NCI-H446 (cell line): ENCODE measurements at places on chromosomes 13 and 19.

- no peak for DNase-seq
Observed at GRCh38 chr19:14033946-14034345, 2.4 kb downstream of the IL27RA start.

DNA sequence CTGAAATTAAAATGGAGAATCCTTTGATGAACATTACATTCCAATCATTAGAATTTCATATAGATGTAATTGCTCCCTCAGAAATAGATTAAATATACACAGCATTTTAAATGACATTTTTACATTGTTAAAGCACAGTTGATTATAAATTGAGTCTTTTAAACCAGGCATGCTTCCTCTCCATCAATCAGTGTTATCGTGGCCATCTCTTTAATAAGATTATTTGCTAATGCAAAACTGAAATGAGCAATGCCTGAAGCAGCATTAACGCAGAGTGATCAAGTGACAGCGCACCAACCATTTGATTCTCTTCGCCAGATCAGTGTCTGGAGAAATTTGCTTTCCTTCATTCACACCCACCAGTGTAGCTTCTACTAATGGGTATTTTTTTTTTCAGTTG lies 259.8 kb downstream of the OXGR1 start:
- no peak for DNase-seq

DNA sequence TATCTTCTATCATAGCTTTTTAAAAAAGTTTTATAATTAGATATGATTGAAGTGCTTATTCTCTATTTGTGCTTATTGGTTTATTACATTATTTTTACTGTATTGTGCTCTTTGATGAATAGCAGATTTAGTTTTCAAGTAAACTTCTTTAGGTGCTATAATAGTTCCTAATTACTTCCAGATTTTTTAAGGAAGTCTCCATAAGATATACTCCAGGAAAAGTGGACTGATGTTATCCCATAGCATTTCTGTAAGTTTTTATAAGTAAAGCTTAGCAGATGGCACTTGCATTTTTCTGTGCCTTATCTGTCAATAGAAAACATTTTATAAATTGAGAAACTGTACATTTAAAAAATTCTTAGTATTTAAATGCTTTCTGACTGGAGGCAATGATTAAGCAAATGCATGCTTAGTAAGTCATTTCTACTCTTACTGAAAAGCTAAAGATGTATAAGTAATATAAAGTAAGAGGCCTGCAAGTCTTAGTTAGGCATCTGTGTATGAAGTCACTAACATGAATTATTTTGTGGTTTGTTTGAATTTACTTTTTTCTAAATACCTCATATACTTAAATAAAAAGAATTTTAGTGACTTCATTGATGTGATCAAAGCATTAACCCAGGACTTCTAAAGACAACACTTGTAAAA lies 182.8 kb downstream of the MAB21L1 start:
- no peak for DNase-seq

DNA sequence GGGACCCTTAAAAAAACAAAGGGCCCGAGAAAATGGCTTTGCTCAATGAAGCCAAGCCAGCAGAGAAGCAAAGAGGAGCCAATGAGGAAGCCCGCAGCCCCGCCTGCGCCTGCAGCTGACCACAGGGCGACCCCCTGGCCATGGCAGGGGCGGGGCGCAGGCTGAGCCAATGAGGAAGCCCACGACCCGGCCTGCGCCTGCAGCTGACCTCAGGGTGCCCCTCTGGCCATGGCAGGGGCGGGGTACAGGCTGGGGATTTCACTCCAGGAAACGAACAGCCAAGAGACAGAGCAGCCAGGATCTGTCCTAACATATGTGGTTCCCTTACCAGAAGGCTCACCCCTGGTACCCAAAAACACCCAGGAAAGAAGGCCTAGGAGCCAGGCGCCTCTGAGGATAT lies 101.4 kb downstream of the STK24 start:
- DNase-seq, result no peak

DNA sequence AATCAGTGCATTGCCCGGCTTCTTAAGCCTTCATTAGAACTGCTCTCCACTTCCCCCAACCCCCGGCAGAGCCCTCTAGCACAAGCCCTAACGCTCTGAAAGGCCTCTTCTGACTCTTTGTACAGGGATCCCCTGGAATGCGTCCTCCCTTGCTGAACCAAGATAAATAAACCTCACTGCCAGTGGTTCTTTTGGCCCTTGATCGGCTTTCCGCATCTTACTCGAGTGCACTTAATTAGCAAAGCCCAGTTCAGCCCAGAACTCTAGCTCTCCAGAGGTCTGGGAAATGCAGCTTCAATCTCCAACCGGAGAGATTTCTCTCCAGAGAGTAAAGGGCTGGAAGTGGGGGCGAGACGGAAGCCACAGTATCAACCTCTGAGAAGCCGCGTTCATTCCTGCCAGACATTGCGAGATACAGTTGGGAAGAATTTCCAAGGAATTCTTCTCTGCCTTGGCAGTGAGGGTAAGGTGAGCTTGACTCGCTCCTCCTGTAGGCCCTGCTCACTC lies 8.7 kb upstream of the ZNF444 start:
- no peak for DNase-seq

DNA sequence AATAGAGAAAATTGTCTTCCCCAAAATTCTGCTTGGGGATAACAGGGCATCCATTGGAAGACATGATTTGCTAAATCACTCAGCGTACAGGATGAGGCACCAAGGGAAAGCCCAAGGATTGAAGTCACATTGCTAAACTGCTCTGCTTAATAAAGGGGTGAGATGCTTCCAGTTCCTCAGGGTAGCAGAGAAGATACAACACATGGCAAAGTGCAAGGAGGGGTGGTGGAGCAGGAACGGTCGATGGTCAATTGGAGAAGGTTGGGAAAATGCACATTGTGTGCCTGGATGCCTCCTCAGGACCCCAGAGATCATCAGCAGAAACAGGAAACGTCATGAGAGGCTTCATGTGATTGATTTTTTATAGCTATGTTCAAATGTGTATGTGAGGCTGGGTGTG lies 116.3 kb upstream of the SOX1 start:
- no peak for DNase-seq

DNA sequence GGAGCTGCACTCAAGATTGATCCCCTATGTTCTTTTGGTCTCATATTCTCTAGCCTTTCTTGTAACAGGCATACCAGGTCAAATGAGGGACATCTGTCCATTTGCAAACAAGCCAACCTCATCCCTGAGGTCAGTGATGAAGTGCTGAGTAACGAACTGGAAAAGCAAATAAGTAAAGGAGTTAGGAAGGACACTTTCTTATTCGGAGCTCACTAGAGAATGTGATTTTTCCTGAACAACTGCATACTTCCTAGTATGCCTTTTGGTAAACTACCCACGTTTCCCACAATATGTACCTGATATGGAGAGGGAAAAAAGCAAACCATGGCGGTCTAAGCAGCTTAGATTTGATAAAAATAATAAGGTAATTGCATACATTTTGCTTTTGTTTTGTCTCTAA lies 91.0 kb upstream of the MYCBP2 start:
- no peak for DNase-seq

DNA sequence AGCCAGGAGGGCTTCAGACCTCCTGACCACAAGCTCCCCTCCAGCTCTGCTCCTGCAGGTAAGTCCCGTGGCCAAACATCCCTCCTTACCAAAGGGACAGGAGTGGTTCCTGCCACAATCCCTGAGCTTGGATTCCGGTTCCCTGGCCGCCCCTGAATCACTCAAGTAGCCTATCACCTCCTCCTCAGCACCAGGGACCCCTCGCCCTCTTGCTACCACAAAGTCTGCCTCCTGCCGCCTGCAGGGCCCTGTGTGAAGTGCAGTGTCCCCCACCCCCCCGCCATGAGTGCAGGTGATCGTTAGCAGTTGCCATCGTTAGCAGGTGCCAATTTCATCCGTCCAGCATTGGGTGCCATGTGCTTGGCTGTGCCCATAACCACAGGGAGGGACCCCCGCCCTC lies 40.8 kb upstream of the RANBP3 start:
- no peak for DNase-seq

DNA sequence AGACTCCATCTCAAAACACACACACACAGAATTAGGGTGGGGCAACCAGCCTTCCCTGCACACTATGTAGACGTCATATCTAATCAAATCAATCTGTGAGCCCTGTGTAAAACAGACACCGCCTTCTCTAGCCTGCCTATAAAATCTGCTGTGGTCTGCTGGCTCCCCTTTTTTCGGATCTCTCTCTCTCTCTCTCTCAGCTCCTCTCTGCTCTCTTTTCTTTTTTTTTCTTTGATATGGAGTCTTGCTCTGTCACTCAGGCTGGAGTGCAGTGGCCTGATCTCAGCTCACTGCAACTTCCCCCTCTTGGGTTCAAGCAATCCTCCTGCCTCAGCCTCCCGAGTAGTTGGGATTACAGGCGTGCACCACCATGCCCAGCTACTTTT lies 11.8 kb upstream of the CD70 start:
- no peak for DNase-seq

DNA sequence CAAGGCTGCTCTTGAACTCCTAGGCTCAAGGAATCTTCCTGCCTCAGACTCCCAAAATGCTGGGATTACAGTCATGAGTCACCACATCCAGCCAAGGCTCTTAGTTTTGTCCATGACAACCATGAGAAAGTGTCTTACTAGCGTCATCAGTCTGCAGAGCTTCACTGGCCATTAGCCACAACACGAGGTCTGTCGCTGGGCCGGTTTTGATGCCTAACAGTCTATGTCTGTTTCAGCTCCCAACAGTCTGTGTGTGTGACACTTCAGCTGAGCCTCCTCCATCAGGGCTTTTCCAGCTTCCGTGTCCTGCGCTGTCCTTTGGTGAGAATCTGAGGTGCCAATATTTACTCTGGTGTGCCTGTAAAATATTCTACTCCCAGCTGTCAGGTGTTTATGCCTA lies 47.6 kb downstream of the CEP89 start:
- no peak for DNase-seq

GRCh38 chr19:51472607-51473006 lies 5.7 kb upstream of the CEACAM18 start:
- DNase-seq, result no peak

- no peak for DNase-seq
Observed at GRCh38 chr19:38433268-38433733, at the start of gene RYR1. RYR1 (plus strand) TSS chr19:38433691; CDS start chr19:38433830, 139 bp downstream.

DNA sequence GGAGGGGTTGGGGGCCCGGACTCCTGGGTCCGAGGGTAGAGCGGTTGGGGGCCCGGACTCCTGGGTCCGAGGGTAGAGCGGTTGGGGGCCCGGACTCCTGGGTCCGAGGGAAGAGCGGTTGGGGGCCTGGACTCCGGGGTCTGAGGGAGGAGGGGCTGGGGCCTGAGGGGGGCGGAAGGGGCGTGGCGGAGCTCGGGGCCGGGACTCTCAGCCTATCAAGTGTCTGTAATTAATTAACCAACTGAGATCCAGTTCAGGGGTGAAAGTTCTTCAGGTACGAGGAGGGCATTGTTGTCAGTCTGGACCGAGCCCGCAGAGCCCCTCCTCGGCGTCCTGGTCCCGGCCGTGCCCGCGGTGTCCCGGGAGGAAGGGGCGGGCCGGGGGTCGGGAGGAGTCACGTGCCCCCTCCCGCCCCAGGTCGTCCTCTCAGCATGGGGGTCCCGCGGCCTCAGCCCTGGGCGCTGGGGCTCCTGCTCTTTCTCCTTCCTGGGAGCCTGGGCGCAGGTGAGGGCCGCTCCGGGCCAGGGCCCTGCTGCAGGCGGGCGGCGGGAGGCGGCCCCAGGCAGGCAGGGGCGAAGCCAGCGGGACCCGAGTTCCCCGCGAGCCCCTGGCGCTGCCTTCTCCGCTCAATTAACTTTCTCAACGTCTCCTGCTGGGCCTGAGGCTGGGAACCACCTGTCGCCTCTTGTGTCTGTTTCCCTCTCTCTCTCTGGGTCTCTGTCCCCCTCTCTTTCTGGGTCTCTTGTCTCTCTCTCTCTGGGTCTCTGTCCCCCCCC lies 697 bp downstream of the FCGRT start:
- DNase-seq, result peak; percentile 63

DNA sequence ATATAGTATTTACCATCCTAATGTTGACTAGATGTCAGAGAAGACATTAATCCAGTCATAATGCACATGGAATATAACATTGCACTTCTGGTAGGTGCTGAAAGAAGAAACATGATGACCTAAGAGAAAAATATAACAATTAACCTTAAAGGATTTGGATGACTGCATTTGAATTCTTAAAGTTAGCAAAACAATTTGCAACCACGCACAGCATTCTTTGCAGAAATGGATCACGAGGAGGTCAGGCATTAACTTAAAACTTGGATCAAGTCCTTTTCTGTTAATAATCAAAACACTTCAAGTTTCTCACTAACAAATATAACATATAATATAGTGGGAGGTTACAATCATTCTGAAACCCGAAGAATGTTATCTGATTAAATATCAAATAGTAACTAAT lies 525.0 kb upstream of the SLITRK6 start:
- no peak for DNase-seq

GRCh38 chr13:45492538-45492937 lies 27.8 kb downstream of the COG3 start:
- no peak for DNase-seq

GRCh38 chr19:4052114-4052992 lies 14.3 kb downstream of the ZBTB7A start:
- DNase-seq, result no peak

DNA sequence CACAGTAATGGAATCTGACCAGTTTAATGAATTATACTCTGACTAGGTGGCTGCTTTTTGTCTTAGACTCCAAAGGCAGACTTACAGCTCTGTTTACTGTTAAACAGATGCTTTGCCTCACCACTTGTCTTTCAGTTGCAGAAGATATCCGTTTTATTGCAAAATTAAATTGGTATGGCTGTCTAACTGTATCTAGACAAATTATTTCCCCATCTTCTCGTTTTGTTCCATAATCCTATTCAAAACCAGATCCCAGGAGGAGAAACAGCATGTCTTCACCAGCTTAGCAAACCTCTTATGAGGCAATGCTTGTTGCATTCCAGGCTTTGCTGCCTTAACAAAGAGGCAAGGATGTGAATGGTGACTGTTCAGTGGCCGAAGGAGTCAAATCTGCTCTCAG lies 215.6 kb downstream of the TDRD3 start:
- DNase-seq, result no peak
